Activated CD8-positive, alpha-beta memory T cell treated with anti-CD3 and anti-CD28 coated beads, Interleukin-2, amount 50 U/mL, for 4 hours (primary cell): ENCODE measurements at places on chromosomes 16 and 17.
A peak's percentile ranks its signal among the peaks of the same experiment; 100 is the strongest.

- DNase-seq: peak; percentile 59
Measured at GRCh38 chr16:15427648-15428239, 6.6 kb upstream of the BMERB1 start.

DNA sequence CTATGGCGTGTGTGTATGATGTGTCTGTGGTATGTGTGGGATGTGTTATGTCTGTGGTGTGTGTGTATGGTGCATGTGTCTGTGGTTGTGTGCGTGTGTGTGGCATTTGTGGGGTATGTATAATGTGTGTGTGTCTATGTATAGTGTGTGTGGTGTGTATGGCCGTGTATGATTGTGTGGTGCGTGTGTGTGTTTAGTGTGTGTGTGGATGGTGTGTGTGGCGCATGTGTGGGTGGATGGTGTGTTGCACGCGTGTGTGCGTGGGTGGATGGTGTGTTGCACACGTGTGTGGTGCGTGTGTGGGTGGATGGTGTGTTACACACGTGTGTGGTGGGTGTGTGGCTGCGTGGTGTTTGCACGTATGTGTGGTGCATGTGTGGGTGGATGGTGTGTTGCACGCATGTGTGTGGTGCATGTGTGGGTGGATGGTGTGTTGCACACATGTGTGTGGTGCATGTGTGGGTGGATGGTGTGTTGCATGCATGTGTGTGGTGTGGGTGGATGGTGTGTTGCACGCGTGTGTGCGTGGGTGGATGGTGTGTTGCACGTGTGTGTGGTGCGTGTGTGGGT lies 5.6 kb upstream of the SLC38A10 start:
- DNase-seq: no peak

GRCh38 chr17:82267575-82268379 lies 5.7 kb downstream of the CSNK1D start:
- DNase-seq: peak; percentile 65

DNA sequence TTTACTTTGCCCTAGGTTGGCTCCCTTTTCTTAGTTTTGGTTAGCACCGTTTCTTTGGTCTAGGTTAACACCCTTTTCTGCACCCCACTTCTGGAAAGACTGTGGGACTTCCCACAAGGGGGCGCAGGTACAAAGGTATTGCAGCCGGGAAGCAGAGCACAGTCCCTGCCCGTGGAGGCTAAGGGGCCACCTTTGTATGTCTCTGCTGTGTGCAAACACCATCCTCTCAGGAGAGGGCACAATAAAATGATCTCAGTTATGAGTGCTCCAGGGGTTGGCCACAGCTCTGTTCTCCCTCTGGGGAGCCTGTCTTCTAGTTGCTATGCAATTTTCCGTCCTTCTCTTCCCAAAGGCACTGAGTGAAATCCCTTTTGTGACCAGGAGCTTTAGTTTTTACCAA lies 28.4 kb upstream of the TMC5 start:
- DNase-seq: peak; percentile 18

GRCh38 chr17:72305472-72305871 lies 184.7 kb downstream of the SOX9 start:
- DNase-seq: no peak

DNA sequence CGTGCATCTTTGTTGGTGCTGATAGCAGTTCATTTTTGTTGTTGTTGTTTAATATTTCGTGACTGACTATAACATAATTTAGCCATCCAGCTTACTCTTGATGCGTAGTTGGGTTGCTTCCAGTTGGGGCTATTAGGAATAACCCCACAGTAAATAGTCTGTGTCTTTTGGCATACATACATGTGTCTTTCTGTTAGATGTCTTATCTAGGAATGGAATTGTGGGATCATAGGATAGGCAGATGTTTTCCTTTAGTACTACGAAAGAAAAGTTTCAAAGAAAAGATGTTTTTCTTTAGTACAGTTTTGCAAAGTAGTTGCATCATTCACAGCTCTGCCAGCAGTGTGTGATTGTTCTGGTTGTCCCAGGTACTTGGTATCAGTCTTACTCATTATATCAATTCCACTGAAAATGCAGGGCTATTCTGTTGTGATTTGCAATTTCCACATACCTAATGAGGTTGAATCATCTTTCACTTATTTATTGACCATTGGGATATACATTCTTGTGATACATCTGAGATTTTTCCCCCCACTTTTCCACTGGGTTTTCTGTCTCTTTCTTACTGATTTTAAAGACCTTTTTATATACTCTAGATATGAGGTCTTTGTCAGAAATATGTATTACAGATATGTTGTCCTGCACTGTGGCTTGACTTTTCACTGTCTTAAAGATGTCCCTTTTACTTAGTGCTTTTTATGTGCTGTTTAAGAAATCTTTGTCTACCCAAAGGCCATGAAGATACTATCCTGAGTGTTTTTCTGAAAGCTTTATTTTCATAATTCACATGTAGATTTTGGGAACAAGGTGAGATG lies 173.3 kb downstream of the MRTFB start:
- DNase-seq: no peak

- DNase-seq: no peak
Measured at GRCh38 chr17:59829217-59830006, 63.3 kb downstream of the TUBD1 start.

GRCh38 chr17:40095944-40096791 lies 4.2 kb downstream of the NR1D1 start:
- peak; percentile 72 for DNase-seq

DNA sequence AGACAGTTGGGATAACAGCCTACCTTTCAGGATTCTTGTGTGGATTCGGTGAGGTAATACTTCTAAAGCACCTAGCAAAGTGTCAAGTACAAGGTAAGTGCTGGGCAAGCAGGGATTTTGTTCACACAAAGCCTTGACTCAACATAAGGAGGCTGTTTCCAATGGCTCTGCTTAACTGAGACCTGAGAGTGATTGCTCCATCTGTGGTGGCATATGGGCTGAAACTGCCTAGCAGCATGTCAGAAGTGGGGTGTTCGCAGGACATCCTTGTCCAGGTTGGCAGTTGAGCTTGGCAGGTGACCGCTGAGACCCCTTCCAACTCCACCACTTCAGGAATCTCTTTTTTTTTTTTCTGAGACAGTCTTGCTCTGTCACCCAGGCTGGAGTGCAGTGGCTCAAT lies 19.8 kb downstream of the IL4R start:
- DNase-seq: no peak

- no peak for DNase-seq
Measured at GRCh38 chr17:55654022-55654421, 68.6 kb downstream of the TMEM100 start.

GRCh38 chr17:58680038-58680369 lies 11.8 kb downstream of the TEX14 start:
- DNase-seq: no peak

DNA sequence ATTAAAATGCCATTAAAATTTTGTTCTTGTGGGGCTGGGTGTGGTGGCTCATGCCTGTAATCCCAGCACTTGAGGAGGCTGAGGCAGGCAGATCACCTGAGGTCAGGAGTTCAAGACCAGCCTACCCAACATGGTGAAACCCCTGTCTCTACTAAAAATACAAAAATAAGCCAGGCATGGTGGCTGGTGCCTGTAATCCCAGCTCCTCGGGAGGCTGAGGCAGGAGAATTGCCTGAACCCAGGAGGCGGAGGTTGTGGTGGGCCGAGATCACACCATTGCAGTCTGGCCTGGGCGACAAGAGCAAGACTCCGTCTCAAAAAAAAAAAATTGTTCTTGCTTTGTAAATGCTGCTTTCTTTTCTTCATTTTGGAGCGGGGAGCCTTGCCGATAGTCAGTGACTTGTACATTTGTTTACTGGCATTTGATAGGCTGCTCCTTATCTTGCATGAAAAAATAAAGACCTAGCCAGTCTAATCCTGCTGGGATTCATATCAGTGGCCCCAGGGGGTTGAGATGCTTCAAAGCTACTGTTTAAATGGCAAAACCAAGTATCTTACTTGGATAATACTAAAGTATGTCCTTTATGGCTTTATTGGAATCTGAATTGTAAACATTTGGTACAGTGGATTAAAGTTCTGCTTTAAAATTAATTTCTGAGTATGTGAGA lies 3.3 kb upstream of the CLTC start:
- DNase-seq: no peak

- no peak for DNase-seq
Measured at GRCh38 chr17:16916557-16916920, 55.4 kb downstream of the TNFRSF13B start.

DNA sequence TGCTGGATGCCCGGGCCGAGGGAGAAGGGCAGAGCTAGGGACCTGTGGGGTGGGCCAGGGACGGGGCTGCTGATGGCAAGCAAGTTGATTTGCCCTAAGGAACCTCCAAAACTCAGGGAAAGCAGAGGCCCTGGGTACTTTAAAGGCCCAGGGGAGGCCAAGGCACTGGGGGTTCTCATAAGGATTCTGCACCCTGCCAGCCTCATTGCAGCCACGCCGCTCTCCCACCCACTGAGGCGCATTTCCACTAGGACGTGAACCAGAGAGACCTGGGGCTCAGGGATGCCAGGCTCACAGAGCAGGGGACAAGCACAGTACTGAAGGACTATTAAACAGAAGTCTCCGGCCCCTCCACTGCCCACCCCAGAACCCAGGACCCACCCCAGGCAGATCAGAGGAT lies 39.4 kb upstream of the RBFOX3 start:
- no peak for DNase-seq

DNA sequence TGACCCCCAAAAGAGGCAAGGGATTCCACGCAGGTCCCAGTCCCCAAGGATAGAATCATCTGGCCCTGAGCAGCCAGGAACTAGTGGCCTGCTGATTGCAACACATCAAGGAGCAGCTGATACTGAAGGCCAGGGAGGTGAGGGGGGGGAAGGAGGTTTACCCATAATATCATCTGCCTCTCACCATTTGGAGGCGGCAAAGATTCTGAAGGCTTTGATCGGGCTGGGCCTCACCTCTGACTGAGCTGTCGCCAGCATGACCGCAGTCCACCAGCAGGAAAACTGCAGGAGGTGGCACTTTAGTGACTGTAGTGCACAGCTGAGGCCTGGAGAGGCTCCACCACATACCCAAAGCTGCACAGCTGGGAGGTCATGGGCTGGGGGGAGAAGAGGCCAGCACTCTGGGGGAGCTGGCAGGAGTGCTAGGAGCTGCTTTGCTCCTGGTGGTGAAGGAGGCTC lies 20.5 kb upstream of the ITGA3 start:
- no peak for DNase-seq

DNA sequence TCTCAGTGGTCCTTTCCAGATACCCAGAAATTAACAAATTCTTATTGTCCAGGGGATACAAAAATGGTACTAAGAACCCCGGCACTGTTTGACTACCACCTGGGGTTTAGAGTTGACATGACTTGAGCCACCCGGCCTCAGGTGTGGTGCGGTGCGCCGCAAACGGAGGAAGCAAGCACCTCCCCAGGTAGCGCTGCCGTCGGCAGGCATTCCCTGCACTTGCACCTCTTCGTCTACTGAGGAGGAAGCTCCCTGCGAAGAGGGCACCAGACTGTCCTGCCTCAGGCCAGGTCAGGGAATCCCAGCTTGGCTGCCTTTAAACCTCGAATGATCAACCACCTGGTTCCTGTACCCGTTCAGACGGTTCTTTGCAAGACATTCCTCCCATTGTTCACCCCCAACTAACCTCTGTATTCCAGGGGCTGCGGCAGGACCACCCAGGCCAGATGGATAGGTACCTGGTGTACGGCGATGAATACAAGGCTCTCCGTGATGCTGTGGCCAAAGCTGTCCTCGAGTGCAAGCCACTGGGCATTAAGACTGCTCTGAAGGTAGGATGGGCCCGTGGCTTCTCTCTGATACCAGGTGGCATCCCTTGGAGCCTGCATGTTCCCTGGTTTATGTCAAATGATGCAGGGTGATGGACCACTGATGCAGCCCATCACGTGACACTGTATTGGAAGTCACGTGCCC lies 40.8 kb upstream of the ENDOV start:
- DNase-seq: no peak

- no peak for DNase-seq
Measured at GRCh38 chr17:60559659-60559994, 33.6 kb upstream of the APPBP2 start.

DNA sequence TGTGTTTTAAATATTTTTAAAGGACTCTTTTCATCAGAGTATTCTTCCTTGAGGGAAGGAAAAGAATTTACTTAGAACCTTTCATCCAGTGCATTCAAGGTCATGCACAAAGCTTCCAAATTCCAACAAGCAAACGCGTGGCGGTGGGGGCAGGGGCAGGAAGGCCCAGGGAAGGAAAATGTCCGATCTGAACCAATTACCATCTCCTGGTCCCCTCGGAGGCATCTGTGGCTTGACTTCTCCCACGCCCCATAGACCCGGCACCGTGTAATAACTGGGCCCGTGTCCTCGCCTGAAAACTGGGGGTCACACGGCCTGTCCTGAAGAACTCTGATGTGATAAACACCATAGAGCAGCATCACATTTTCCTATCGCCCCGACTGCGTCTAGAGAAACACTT lies 18.3 kb downstream of the MEAK7 start:
- no peak for DNase-seq

DNA sequence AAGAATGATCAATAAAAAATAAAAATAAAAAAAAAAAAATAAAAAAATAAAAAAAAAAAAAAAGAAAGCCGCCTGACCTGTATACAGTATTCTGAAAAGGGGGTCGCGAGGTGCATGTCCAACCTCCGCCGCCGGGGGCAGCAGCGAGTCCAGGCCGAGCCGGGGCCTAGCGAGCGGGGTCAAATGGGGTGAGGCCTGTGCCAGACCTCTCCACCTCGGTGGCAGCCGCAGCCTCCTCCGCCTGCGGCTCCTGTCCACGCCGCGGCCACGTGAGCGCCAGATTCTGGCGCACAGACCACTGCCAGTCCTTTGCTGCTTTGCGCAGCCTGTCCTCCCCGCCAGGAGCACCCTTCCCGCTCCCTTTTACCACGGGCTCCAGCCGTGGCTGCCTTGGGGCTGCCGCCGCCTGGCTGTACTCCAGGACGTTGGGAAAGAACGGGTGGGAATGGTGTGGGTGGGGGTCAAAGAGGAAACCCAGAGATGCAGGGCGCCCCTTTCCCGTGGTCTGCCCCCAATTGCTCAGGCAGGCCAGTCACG lies 2.4 kb upstream of the BCKDK start:
- DNase-seq: peak; percentile 84

DNA sequence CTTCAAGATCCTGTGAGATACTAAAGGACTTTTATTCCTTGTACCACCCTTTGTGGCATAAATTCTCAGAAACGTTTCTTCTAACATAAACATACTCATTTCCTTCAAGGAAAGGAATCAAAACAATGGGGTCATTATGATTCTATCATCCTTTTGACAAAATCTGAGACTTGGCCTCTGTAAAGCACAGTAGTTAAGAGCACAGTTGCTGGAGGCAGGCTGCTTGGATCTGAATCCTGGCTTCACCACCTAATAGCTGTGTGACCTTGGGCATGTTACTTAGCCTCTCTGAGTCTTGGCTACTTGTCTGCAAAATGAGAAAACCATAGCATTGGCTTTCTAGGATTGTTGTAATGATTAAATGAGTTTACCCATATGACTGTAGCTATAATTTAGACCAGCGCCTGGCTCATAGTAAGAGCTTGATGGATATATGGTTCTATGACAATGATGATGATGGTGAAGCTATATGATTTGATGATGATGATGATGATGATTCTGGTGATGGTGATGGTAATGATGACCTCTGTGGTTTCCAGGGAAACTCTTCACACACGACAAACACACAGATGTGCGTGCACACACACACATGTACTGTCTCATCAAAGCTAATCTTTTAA lies 6.1 kb upstream of the KRT31 start:
- no peak for DNase-seq
